ENCODE measurements at places on chromosomes 2 and 18.

DNA sequence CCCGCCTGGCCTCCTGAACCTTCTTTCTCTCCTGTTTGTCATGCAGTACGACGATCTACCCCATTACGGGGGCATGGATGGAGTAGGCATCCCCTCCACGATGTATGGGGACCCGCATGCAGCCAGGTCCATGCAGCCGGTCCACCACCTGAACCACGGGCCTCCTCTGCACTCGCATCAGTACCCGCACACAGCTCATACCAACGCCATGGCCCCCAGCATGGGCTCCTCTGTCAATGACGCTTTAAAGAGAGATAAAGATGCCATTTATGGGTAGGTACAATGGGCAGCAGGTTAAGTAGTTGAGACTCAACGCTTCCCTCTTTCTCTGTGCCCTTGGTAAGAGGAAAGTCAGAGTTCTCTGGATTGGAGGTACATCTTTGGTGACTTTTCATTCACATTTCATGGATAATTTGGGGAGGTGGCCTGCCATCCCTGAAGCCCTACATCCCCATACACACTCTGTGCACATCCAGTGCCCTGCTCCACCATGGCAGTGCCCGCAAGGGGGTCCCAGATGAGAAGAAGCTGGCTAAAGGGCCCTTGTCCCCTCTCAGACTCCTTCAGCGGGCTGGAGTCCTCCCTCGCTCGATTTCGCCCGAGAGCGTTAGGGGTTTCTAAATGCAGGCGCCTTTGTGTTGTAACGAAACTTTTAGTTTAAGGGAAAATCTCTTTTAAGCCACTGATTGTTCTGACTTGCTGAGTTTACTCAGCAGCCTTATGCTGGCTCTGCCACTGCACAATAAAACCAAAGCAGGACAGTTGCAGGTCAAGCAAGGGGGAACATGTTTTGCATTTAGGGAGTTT, 3.0 kb downstream of the MEIS1 start:
- no peak for DNase-seq

DNA sequence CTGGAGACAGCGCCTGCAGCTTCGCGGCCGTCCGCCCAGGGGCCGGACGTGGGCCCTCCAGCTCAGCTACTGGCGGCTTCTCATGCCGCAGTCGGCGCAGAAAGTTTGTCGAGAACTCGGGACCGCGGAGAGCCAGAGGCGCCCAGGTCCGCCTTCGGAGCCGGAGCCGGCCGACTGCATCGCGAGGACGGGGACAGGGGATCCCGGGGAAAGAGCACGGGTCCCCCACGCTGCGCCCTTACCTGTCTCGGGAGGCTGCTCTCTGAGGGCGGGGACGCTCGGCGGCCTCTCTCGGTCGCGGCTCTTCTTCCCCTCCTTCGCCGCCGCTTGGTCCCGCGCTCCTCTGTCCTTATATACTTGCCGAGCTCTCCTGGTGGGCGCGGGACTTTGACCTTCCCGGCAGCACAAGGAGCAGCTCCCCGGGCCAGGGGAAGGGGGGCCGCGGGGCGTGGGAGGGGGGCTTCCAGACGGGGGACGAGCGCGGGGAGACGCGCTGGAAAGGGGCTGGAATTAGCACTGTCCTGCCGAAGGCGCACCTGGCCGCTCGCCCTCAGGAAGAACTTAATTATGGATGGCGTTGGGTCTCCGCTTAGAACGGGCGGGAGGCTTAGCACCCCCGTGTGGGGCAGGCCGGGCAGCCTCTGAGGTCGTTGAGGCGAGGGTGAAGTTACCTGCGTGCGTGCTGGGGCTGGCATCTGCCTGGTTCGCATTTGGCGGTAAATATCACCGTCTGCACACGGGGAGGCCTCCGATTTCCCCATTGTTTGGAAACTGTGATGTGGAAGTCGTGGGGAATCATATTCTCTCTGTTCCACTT, at the start of gene POMC:
POMC (minus strand) TSS at position 325 of the 817 bp plus-strand sequence. CDS start 3,808 bp downstream, outside the sequence.
- no peak for DNase-seq

GRCh38 chr2:68721482-68722101, 13.0 kb upstream of the ARHGAP25 start:
- DNase-seq, result no peak

DNA sequence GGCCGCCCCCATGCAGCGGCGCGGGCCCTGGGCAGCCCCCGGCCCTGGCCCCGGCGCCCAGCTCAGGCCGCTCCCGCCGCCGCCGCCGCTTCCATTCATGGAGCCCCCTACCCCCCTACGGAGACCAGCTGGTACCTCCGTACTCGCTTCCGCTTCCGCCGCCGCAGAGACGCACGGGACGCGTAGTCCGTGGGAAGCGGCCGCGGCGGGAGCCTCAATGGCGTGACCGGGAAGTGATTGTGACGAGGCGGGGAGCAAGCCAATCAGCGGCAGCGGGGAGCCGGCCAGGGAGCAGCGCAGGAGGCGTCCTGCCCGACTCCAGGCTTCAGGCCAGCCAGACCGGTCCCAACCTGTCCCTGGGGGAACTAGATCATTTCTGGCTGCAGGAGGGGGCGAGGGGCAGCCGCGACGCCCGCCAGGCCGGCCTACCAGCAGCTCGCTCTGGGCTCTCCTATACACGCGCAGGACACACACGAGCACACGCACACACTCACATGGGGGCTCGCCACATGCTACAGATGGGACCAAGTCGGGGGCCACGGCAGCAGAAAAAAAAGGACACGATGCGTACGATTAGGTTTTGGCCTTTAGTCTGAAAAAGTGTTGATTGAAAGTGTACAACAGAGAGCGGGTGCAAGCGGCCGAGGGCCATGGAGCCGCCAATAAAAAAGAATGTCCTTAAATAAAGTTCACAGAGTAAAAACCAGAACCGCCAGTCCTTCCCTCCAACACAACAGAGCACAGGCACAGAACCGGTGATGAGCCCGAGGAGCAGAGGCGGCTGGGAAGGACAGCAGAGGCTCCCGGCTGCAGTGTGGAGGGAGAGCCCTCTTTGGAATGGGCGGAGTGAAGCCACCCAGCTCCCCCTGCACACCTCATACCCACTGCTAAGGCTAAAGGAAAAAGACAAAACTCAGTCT, at the start of gene ZNF513:
ZNF513 (minus strand) TSS at position 109 of the 920 bp plus-strand sequence. CDS start 208 bp downstream, outside the sequence.
- DNase-seq, result peak; percentile 95

DNA sequence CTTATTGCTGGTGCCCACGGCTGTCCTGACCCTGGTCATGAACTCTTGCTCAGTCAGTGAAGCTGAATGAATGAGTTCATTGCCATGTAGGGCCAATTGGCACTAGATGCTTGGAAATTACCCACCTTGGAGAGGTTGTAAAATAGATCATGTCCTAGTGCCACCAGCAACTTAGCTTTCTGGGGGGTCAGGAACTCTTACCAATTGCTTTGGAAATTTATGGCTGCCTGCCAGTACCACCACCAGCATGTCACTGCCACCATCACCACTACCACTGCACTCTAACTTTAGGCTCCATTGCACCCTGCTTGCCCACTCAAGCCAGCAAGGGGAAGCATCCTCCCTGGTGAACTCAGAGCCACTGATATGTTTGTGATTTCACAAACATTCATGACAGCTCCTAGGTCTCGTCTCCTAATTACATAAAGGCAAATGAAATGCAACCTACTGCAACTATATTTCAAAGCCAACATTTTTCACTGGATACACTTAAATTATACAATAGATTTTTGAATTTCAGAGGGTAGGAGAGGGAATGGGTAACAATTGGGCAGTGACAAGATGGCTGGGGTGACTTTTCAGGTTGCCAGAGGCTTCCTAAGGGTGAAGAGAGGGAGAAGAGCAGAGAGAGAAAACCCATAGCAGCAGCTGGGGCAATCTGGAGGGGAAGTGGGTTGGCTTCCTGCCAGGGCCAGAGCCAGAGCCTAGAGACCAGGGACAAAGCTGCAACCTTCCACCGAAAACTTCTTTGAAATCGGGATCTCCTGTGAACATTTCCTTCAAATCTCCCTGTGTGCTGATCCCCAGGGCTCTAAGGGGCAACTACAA, 3.5 kb upstream of the EMILIN1 start:
- no peak for DNase-seq

DNA sequence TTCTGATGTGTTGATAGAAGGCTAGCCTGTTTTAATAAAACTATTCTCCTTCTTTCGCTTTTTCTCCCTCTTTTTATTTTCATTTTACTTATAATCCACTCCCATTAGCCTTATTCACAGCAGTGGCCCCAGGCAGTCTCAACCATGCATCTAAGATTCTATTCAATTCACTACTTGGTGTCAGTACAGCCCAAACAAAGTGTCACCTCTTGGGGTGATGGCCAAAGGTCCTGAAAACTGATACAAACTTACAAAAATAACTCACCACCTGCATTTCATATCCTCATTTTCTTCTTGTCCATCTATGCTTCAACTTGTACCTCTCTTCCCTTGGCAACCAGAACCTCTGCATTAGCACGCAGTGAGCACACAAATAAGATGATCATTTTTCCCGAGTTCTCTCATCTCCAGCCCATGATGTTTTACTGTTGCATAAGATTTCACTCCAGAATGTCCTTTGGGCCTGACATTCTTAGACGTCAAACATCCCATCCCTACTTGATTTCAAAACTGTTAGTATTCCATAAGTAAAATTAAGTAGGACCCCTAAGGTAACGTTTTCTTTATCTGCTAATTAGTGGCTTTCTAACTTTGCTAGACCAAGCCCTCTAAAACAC, 559.3 kb upstream of the TNP1 start:
- DNase-seq, result no peak

- DNase-seq, result no peak
These were observed 12.9 kb upstream of the MGAT4A start for GRCh38 chr2:98743835-98744234.

- no peak for DNase-seq
These were observed 201.1 kb downstream of the ACTR3 start for GRCh38 chr2:114091010-114091409.

DNA sequence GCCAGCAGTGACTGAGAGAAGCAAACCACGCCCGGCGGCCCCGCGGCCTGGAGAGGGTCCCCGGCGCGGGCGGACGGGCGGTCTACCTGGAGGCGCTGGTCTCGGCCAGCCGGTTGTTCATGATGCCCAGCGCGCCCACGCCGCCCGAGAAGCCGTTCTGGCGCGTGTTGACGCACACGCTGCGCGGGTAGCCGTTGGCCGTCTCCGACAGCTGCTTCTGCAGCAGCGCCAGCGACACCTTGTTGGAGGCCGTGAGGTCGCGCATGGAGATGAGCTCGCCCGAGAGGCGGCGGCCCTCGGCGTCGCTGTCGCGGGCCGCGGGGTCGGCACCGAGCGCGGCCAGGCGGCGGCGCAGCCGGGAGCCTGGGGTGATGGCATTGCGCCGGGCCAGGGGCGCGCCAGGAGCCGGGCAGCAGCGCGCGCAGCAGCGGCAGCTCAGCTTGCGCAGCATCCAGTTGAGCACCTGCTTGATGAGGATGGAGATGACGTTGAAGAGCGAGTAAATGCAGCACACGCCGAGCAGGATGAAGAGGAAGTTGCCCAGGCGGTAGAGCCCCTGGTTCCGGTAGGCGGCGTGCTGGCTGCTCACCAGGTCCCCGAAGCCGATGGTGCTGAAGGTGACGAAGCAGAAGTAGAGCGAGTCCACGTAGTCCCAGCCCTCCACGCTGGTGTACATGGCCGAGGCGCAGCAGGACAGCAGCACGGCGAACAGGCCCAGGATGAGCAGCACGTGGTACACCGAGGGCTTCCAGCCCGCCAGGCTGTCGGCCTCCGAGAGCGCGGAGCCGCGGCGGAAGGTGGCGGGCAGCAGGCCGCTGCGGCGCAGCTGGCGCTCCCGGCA, 118.1 kb downstream of the MSH2 start:
- DNase-seq, result peak; percentile 64

DNA sequence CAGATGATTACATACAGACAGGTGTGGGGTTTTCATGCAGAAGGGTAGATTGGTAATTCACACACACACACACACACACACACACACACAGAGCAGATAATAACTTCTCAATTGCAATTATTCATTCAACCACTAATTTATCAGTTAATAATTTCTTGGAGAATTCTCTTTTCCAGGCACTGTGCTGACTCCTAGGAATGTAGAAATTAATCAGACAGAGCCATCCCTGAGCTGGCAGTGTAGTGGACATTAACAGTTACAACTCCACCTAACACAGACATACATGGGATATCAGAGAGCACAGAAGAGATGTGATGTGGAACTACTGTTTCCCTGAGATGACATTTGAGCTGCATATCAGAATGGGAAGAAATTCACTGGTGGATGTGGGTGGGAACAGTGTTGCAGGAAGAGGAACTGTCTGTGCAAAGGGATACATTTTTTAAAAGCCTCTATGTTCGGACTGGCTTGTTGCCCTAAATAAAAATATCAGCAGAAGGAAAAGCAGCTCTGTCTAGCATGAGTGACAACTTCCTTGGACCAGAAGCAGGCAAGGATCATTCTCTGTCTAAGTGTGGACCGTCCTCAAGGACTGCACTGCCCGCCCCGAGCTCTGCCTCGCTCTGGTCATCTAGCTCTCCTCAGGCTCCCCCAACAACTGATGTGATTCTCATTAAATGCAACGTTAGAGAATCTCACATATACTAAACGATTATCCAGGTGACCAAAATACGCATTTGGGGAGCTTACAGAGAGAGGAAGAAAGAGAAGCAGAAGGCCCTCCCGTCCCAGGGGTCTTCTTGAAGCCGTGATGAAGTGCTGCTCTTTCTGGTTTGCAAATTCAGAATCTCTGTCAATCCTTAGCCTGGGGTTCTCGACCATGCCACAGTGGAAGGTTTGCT, 173.4 kb upstream of the TRIB2 start:
- no peak for DNase-seq

DNA sequence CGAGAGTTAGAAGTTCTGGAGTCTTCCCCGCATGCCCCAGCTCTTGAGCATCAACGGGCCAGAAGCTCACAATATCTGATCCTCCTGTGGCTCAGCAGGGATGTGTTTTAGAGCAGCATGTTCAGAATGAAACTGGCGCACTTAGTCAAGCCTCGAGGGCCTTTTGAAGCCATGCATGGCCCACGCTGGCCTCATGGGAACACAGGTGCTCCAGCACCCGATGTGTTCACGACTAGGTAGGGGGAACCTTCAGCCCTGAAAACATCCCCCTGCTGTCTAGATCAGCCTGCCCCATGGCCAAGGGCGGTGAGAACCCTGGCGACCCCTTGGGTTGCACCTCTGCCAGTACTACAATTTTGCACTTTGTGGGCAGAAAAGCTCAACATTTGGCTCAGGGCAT, 32.8 kb downstream of the MSH6 start:
- DNase-seq, result no peak

GRCh38 chr2:235358981-235359471, 134.8 kb upstream of the AGAP1 start:
- DNase-seq, result no peak

GRCh38 chr2:68385220-68385906, 20.3 kb downstream of the PLEK start:
- no peak for DNase-seq

- no peak for DNase-seq
These were observed 34.5 kb downstream of the BCL2 start for GRCh38 chr18:63284827-63285733.

DNA sequence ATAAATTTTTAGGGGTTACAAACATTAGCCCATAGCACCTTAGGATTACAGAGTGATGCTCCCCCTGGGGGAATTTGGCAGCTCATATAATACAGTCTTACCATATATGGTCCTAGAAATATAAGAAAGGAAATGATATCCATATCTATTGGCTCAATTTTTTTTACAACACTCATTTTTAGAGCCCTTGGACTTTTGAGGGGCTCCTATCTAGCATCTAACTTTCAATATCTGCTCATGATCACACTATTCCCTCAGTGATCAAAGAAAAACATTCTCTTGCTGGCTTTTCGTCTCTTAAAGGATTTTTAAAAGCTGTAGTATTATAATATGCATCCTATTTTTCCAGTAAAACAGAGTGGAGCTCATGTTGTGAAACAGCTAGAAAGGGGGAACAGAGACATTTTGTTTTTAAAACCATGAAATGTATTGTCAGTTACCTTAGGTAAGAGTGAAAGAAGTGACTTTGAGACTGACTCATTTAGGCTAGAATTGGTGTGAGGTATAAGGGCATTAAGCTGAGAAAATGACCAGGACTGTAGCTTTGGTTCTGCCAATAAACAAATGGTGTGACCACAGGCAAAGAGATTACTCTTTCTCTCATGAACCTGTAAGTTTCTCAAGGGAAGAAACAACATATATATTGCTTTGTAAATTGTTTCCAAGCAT, 65.8 kb downstream of the ALPK2 start:
- no peak for DNase-seq

Data from nucleus accumbens (tissue), 56 donors.